HCEC 1CT (cell line): ENCODE measurements at places on chromosomes 12 and 14.
A peak's percentile ranks its signal among the peaks of the same experiment; 100 is the strongest.

- DNase-seq: peak; percentile 76
These were observed 143.2 kb downstream of the ZFP36L1 start for GRCh38 chr14:68649476-68650189.

GRCh38 chr14:67746927-67747326 is 45.2 kb downstream of the RDH12 start:
- no peak for DNase-seq

- peak; percentile 17 for DNase-seq
These were observed 298 bp downstream of the CTDSP2 start for GRCh38 chr12:57846285-57846576.

- DNase-seq: no peak
These were observed 34.7 kb downstream of the MIA2 start for GRCh38 chr14:39268393-39268792.

DNA sequence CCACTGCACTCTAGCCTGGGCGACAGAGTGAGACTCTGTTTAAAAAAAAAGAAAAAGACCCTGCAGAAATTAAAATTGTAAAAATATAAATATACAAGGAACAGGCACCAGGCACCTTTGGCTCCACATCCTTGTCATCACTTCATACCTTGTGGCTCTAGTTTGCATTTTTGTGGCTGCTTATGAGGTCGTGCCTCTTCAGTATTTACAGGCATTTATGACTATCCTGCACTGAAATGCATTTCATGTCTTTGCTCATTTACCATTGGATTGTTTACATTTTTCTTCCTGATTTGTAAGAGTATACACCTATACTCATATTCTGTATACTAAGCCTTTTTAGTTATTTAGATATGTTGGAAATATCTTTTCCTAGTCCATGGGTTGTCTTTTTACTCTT is 20.1 kb downstream of the BICD1 start:
- DNase-seq: peak; percentile 73

GRCh38 chr12:119735079-119735478 is 67.1 kb downstream of the PRKAB1 start:
- no peak for DNase-seq

DNA sequence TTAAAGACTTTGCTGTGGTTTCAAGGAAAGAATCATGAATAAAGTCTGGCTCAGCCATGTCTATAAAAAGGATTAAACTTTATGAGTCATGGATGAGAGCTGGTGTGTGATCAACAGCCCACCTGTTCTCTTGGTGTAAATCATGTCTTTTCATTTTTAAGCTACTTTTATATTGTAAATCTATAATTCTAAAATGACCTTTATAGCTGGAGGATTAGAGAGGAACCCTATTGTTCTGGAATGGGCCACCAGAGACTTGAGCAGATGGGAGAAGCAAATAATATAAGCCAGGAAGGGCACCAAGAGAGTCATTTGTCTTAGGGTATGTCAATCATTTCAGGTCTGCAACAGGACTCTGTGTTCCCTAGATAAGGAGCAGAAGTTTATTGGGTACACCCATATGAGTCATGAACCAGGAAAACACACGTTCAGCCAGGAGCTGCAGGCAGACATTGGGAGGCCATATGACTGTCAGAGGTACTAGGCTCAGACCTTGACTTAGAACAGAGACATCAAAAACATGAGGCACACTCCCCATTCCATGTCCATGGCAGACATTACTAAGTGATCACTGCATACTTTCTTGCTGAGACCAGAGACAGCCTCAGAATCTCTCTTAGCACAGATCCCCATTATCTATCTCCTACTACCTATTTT is 49.3 kb downstream of the NDUFA12 start:
- peak; percentile 56 for DNase-seq

DNA sequence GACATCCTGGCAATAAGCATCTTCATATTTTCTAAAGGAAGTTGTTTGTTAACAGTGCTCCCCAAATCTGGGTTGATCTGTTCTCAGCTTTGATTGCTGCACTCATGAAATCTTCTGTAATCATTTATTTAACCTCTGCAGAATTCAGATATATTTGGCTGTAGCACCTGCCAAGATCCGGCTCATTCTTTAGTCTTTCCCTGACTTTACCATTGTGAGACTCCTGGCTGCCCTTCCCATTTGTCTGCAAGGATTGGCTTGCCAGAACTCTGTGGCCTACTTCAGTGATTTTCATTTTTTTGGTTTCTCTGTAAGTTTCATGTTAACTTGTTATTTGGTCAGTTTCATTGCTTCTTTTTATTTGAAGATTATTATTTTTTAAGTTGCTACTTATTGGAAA is 191.2 kb upstream of the PLXNC1 start:
- DNase-seq: no peak

DNA sequence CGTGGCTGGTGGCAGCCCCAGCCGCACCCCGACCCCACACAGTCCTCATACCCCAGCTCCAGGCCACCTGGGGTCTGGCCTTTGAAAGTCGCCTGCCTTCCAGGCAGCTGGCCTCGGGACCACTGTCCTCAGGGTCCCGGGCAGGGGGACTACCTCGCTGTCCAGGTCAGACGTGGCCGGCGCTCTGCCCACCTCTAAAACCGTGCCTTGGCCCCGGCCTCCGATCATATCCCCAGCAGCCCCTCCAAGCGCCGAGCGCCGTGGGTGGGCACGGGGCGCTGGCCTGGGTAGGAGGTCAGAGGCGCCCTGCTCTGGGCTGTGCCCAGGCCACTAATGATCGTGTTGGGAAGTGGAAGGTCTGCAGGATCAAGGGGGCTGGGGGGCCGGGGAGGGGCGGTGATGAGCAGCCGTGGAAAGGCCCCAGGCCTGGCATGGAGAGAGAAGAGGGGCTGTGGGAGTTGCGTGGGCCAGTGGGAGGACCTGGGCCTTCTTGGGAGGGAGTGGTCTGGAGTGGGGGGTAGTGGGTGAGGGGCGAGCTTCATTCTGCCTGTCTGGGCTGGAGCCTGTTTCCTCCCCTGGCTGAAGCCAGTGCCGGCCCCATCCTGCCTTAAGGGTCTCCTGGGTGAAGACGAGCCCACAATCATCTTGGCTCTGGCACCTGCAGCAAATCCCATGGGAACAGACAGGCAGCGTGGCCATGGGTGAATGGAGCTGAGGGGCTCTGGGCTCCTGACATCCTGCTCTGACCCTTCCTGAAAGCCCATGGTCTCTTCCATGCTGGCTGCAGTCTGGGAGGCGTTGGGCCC is 4.9 kb downstream of the TMEM121 start:
- DNase-seq: no peak

GRCh38 chr14:100569734-100570286 is 17.4 kb downstream of the BEGAIN start:
- no peak for DNase-seq

DNA sequence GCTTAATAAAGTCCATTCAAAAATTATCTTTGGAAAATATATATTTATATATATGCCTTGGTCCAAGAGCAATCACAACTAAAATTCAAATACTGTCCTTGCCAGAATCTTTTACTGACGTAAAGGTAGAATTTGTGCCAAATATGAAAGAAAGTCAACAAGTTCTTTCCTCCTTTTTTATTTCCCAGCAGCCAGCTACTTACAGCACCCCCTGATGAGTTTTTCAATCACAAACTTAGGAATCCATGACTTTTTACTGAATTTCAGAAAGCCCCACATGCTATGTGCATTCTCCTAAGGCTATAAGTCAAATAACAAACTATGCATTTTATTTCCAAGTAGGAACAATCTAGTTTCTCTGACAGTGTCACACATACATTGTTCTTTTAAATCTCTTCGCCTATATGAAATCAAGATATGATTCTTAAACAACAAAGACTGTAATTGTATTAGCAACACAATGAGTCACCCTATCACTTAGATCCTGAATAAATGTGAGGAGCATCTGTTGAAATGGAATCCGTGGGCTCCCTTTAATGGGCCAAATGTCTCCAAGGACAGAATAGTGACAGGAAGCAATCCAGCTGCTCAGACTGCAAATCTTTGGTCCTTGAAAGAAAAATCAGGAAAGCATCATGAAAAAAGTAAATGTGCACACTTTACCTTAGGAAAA is 271.4 kb downstream of the DUSP6 start:
- peak; percentile 39 for DNase-seq

DNA sequence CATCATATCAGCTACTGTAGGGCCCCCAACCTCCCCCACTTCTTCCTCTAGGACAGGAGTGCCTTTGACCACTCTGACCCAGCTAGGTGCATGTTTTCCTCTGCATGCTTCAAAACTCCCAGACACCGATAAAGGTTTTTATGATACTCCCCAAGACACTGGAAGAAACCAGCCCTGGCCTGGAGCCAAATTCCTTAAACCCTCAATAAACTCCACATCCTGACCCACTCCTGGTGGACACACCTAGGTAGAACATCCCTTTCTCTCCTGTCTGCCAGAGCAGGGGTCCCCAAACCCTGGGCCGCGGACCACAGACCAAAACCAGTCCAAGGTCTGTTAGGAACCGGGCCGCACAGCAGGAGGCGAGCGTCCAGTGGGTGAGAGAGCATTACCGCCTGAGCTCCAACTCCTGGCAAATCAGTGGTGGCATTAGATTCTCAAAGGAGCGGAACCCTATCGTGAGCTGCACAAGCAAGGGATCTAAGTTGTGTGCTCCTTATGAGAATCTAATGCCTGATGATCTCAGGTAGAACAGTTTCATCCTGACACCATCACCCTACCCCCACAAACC is 49.6 kb downstream of the NT5DC3 start:
- no peak for DNase-seq

DNA sequence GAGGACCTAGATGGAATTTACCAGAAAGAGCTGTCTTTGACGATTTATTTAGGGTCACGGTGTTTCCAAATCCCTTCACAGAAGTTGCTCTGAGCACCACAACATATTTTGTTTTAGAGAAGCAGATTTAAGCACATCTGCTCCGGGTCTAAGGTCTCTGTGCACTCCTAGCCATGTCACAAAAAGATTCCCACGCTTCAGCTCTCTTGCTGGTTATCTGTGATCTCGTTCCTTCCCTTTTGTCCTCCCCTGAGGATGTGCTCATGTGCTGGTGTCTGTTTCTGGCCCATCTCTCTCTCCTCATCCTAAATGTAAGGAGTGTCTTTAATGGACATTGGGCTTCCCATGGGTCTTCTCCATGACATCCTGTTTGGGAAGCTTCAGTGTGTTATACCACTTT is 53.7 kb upstream of the GNPNAT1 start:
- no peak for DNase-seq

DNA sequence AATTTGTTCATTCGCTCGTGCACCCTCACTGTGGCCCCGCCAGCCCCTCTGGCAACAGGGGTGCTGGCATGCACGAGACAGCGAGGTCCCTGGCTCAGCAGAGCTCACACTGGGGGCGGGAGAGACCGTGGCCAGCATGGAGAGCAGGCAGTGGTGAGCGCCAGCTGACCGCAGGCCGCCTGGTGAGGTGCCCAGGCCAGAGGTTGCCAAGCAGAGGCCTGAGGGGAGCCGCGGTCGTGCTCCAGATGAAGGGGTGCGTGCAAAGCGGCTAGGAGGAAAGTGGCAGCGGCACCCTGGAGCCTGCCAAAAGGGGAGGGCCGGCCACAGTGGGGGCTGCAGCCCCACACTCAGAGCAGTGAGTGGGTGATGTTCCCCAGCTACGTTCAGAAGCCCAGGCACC is 56.1 kb downstream of the CDC42BPB start:
- DNase-seq: no peak

GRCh38 chr14:100082723-100083122 is 17.5 kb downstream of the EVL start:
- no peak for DNase-seq

- DNase-seq: no peak
These were observed 2.0 kb upstream of the ALX1 start for GRCh38 chr12:85277900-85278597.

- peak; percentile 76 for DNase-seq
These were observed 8.3 kb downstream of the PLD4 start for GRCh38 chr14:104932676-104933631.

- DNase-seq: no peak
These were observed 42.0 kb upstream of the CHST11 start for GRCh38 chr12:104414581-104415341.

GRCh38 chr12:16955083-16955657 is 349.2 kb upstream of the LMO3 start:
- DNase-seq: no peak

DNA sequence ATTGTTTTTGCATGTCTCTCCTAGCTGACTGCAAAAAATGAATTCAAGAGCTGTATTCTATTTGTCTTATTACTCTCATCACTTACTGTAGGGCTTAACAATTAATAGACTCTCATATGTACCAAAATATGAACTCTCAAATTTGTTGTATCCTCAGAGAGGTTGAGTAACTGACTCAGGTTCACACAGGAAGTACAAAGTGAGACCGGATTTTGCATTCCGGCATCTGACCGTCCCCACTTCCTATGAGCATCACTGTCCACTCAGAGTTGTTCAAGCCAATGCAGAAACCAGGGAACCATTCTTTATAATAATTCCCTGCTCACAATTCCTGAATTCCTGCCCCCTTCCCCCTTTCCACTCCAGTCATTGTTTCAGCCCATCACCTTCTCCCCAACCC is 113.3 kb upstream of the AMIGO2 start:
- no peak for DNase-seq

GRCh38 chr12:58727521-58727920 is 192.8 kb downstream of the LRIG3 start:
- DNase-seq: no peak

GRCh38 chr14:62988967-62989366 is 56.3 kb downstream of the KCNH5 start:
- peak; percentile 66 for DNase-seq

GRCh38 chr12:124914392-124915238 is at the start of gene UBC:
TSS of gene UBC (minus strand) at chr12:124914650. CDS start at chr12:124913771, 879 bp downstream.
- peak; percentile 98 for DNase-seq

DNA sequence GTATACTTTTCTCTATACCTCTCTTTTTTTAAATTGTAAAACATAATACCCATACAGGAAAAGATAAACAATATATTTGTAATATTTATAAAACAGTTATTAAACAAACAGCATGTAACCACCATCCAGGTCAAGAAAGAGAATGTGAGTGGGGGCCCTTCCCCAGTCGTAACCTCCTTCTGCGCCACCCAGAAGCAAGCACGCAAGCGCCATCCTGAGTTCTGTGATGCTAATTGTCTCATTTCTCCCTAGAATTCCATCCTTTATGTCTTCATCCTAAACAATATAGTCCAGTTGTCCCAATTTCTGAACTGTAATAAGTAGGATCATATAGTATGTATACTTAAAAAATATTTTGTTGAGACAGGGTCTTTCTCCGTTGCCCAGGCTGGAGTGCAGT is 129.5 kb downstream of the EXOC5 start:
- no peak for DNase-seq

DNA sequence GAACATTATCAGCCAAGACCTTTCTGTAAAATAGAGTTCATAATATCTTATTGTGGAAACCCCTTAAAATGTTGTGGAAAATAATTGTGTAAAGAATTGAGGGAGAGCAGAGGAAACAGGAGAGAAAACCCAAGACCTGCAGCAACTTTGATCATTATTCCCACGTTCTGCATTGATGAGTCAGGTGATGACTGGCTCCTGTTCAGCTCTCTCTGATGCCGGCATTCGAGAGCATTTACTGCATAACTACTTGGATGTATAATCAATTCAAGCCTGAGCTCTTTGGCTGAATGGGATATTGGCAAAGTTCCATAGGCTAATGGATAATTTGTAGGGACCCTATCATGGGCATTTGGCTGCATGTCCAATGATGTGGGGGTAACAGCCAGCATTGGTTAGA is 176.3 kb upstream of the ARID2 start:
- DNase-seq: no peak

- DNase-seq: peak; percentile 69
These were observed 275.1 kb downstream of the IPO8 start for GRCh38 chr12:30420561-30420960.

- no peak for DNase-seq
These were observed 159.3 kb downstream of the DAD1 start for GRCh38 chr14:22429546-22430294.

- DNase-seq: no peak
These were observed 18.4 kb upstream of the OR6S1 start for GRCh38 chr14:20659813-20660395.
